ENCODE measurements at places on chromosomes 4 and X. TPM values are rescaled to one million over a fixed set of nuclear protein-coding genes. Genes with fewer than 3 reads are reported as not detected.

The ZCCHC18 gene
- total RNA-seq, result 0.14 TPM

The ZXDA gene
- 7.4 TPM for total RNA-seq

- no peak overlapping the region for H3K4me3 ChIP-seq
- H3K27me3 ChIP-seq, result no peaks in the 10 kb centered on the region
- no peak for DNase-seq
- H3K36me3 ChIP-seq, result no peaks in the 10 kb centered on the region
These were observed 9.3 kb upstream of the SMIM20 start for GRCh38 chr4:25904748-25905082.

DNA sequence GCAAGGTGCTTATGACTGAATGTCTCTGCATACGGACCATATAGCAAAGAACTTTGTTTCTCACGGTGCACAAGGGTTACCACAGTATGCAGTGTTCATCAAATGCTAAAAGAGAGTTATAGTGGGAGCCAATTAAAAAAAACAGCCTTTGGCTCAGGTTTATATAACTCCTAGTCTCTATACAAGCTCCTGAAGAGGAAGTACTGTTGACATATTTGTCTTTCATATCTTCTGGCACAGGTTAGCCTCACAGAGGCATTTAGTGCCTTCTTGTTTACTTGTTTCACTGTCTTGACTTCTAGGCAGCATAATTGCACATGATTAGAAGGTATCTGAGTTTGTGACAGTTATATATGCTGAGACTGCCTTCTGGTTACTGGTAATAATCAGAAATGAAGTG, 158.8 kb upstream of the FAM47C start:
- no peaks in the 10 kb centered on the region for H3K36me3 ChIP-seq
- no peak overlapping the region for H3K27ac ChIP-seq
- H3K27me3 ChIP-seq, result no peaks in the 10 kb centered on the region
- DNase-seq, result peak; percentile 10
- no peak overlapping the region for H3K4me3 ChIP-seq

DNA sequence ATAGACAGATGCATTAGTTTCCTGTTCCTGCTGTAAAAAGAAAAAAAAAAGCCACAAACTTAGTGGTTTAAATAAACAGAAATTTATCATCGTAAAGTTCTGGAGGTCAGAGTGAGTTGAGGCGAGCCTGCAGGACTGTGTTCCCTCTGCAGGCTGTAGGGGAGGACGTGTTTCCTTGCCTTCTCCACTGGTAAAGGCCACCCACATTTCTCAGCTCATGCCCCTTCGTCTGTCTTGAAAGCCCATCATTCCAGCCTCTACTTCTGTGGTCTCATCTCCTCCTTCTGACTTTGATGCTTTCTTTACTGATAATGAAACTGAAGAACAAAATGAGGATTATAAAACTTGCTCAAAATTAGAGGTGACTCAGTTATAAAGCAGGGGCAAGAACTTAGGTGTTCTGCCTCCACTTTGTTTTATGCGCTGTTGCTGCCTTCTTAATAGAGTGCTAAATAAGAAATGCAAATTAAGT, 143.0 kb downstream of the STIM2 start:
- DNase-seq, result no peak
- peaks cover 5% of the 10 kb centered on the region for H3K4me1 ChIP-seq
- no peak overlapping the region for H3K27ac ChIP-seq
- no peaks in the 10 kb centered on the region for H3K27me3 ChIP-seq
- H3K36me3 ChIP-seq, result no peaks in the 10 kb centered on the region
- no peak overlapping the region for H3K4me3 ChIP-seq

The APEX2 gene
- total RNA-seq, result 18.3 TPM

DNA sequence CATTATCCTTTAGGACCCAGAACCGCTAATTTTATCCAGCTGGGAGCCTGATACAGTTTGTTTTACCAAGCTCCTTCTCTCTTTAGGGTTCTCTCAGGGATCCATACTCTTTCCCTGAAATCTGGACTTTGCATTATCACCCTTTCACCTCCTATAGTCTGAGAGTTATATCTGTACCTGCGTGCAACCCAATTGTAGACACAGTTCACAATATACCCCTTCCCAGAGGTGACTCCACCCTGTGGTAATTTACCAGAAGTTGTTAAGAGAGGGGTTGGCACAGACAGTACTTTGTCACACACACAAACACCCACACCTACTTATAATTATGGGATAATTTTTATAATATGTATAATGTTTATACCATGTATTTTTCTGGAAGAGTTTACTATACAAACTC, 275.8 kb upstream of the NR3C2 start:
- no peaks in the 10 kb centered on the region for H3K4me1 ChIP-seq
- H3K27ac ChIP-seq, result no peak overlapping the region
- no peaks in the 10 kb centered on the region for H3K27me3 ChIP-seq
- no peak overlapping the region for H3K4me3 ChIP-seq

GRCh38 chrX:29470030-29470429, 745.3 kb upstream of the MAGEB2 start:
- no peak for DNase-seq
- no peaks in the 10 kb centered on the region for H3K36me3 ChIP-seq
- H3K27ac ChIP-seq, result no peak overlapping the region
- no peaks in the 10 kb centered on the region for H3K27me3 ChIP-seq
- H3K4me3 ChIP-seq, result no peak overlapping the region

The ABLIM2 gene
- total RNA-seq, result 2.6 TPM

GRCh38 chrX:85419293-85419692, 39.8 kb upstream of the POF1B start:
- H3K4me3 ChIP-seq, result no peak overlapping the region
- no peak for DNase-seq
- H3K27ac ChIP-seq, result no peak overlapping the region
- H3K4me1 ChIP-seq, result no peaks in the 10 kb centered on the region

- no peak overlapping the region for H3K27ac ChIP-seq
- no peak overlapping the region for H3K4me3 ChIP-seq
- no peaks in the 10 kb centered on the region for H3K36me3 ChIP-seq
- no peaks in the 10 kb centered on the region for H3K27me3 ChIP-seq
- no peaks in the 10 kb centered on the region for H3K4me1 ChIP-seq
- no peak for DNase-seq
These were observed 2.1 kb downstream of the COPS4 start for GRCh38 chr4:83036991-83037665.

DNA sequence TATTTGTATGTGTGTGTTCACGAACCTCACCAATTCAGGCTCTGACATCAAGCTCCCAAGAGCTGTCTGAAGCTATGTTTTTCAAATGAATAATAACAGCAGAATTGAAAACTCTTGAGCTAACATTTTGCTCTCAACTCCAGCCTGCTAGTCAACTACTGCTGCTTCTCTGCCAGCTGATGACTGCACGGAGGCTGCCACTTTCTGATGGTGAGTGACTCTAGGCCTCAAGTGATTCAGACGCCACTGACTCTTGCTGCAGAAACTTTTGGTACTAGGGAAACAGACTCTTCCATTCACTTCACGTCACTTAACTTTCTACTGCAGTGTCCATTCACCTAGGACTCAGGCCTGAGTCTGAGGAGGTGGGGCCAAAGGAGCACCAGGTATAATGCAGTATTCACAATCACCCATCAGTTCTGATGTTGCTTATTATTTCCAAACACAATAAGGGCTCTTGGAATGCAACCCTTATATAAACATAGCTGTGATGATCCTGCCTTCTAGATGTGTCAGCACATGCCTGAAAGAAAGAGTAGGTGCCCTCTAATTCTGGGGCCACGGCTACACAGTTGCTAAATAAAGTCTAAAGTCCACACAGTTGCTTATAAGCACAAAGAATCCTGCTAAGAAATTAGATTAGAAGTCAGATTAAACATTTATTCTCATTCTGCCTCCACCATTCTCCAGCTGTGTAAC, 16.0 kb downstream of the PRDM8 start:
- no peaks in the 10 kb centered on the region for H3K36me3 ChIP-seq
- H3K4me1 ChIP-seq, result no peaks in the 10 kb centered on the region
- no peak overlapping the region for H3K27ac ChIP-seq
- H3K4me3 ChIP-seq, result no peak overlapping the region

GRCh38 chr4:137909529-137910309, 332.4 kb downstream of the SLC7A11 start:
- H3K4me1 ChIP-seq, result no peaks in the 10 kb centered on the region
- no peak overlapping the region for H3K4me3 ChIP-seq
- H3K36me3 ChIP-seq, result no peaks in the 10 kb centered on the region
- no peak overlapping the region for H3K27ac ChIP-seq
- no peaks in the 10 kb centered on the region for H3K27me3 ChIP-seq

The PPEF1 gene
- 6.0 TPM for total RNA-seq
